ENCODE measurements at places on chromosomes 5 and 9.

DNA sequence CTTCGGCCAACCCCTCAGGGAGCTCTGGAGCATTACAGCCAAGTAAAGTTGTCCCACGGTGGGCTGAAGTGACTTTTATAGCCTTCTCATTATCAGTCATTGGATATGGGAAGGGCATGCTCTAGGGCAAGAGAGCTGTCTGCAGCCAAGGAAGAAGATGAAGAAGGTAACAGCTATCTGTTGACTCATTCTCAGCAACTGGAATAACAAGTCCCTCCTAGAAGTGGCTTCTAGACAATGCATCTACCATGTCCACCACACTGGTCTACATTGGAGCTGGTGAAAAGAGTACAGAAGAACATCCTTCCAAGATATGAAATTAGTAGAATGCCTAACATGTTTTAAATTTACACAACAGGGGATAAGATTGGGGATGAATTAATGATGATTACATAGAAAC, 524.2 kb downstream of the ACTL7B start:
- no peak for DNase-seq
- no peaks in the 10 kb centered on the region for H3K27me3 ChIP-seq
- peaks cover 2% of the 10 kb centered on the region for H3K4me1 ChIP-seq
- H3K4me3 ChIP-seq: no peak overlapping the region

DNA sequence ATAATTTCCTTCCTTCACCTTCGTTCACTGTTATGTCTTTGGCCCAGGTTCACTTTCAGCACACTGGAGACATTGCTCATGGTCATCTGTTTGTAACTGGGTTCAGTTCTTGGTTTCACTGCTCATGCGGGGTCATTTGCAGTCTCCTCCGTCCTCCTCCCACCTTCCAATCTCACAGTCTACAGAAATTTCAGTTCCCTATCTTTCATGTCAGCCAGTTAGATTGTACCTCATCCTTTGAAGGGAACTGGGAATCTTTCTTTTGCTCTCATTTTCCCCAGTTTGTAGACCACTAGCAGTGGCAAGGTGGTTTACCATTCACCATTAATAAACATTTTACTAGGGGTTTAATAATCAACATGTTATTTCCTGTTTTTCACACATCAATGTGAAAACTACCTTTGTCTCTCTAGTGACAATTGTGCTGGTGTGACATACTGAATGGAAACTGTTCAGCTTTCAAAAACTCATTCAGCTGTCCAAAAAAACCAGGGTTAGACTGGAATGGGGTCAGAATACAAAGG, 100.9 kb upstream of the IL6ST start:
- no peak overlapping the region for H3K4me3 ChIP-seq
- DNase-seq: no peak
- H3K36me3 ChIP-seq: no peaks in the 10 kb centered on the region
- peaks cover 7% of the 10 kb centered on the region for H3K4me1 ChIP-seq
- no peak overlapping the region for H3K27ac ChIP-seq

DNA sequence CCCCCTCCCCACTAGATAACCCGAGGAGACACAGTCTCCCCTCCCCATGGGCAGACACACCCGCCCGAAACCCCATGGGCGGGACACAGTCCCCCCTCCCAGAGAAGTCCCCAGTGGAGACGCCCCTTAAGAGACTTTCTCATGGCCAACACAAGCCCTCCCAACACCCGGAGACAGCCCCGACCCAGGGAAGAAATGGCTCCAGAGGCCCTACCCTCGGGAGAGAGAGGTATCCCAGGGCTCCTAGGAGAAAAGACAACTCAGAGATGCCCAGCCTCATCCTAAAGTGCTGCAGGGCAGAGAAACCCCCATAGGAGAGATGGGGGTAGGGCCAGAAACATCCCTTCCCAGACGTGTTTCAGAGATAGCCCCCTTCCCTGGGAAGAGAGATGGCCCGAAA, 27.4 kb downstream of the PCDH1 start:
- H3K4me1 ChIP-seq: peaks cover 21% of the 10 kb centered on the region
- peak overlapping the region; percentile 52 for H3K27ac ChIP-seq
- H3K36me3 ChIP-seq: peaks cover 9% of the 10 kb centered on the region
- DNase-seq: no peak
- no peaks in the 10 kb centered on the region for H3K27me3 ChIP-seq

DNA sequence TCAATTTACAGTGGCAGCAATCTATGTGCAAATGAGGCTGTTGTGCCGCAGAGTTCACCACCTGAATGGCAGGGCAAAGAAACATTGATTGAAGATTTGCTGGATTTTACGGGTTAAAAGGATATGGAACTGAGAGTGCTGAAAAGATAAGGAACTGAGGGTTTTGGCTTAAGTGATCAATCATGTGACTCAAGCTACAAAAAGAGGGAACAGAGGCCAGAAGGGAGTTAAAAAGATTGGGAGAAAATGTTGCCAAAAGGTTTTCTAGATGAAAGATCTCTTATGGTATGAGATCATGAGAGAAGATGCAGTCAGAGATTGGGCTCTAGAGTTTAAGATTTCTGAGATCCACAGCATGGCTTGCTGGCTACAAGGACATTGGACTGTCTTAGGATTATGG, 7.9 kb upstream of the RIMOC1 start:
- H3K4me1 ChIP-seq: no peaks in the 10 kb centered on the region
- peaks cover 21% of the 10 kb centered on the region for H3K27me3 ChIP-seq
- H3K36me3 ChIP-seq: no peaks in the 10 kb centered on the region
- DNase-seq: no peak
- no peak overlapping the region for H3K4me3 ChIP-seq
- no peak overlapping the region for H3K27ac ChIP-seq

DNA sequence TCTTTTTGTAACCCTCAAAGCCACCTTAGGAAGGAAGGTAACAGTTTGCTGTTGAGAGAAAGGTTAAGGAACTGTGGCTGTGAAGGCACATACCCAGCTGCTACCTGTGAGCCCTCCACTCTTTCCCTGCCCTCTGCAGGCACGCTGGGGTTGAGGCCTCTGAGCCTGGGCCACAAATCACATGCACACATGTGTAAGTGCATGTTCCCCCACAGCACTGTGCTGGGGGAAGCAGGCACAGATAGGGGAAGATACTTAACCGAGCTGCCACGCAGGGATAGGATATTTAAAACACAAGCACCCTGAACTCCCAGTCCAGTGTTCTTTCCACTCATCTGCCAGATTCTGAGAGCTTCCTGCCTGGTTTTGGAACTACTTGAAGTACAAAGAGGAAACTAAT, 18.1 kb downstream of the LARP1 start:
- no peaks in the 10 kb centered on the region for H3K27me3 ChIP-seq
- DNase-seq: no peak
- H3K4me3 ChIP-seq: no peak overlapping the region
- peaks cover 23% of the 10 kb centered on the region for H3K4me1 ChIP-seq

DNA sequence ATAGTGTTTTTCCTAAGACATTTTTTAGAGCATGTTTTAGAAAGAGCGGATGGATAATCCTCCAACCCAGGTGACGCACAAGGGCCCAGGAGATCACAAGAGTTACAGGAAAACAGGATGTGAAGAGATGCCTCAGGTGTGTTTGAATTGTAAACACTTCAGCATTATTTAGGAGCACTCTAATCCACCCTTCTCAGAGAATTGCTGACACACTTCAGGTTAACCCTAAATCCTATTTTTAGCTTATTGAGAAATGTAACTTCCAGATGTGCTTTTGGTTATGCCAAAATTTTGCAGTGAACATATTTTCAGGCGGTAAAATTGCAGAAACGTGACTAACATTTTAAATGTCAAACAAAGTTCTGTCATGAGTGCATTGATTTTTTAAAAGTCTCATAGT, 755.4 kb upstream of the CTNND2 start:
- no peak for DNase-seq
- no peaks in the 10 kb centered on the region for H3K36me3 ChIP-seq
- no peaks in the 10 kb centered on the region for H3K27me3 ChIP-seq
- H3K4me1 ChIP-seq: no peaks in the 10 kb centered on the region
- no peak overlapping the region for H3K27ac ChIP-seq

- no peaks in the 10 kb centered on the region for H3K4me1 ChIP-seq
- H3K27ac ChIP-seq: no peak overlapping the region
- no peak overlapping the region for H3K4me3 ChIP-seq
- DNase-seq: peak; percentile 12
Measured at GRCh38 chr9:88658311-88658822, 123.4 kb downstream of the NXNL2 start.

DNA sequence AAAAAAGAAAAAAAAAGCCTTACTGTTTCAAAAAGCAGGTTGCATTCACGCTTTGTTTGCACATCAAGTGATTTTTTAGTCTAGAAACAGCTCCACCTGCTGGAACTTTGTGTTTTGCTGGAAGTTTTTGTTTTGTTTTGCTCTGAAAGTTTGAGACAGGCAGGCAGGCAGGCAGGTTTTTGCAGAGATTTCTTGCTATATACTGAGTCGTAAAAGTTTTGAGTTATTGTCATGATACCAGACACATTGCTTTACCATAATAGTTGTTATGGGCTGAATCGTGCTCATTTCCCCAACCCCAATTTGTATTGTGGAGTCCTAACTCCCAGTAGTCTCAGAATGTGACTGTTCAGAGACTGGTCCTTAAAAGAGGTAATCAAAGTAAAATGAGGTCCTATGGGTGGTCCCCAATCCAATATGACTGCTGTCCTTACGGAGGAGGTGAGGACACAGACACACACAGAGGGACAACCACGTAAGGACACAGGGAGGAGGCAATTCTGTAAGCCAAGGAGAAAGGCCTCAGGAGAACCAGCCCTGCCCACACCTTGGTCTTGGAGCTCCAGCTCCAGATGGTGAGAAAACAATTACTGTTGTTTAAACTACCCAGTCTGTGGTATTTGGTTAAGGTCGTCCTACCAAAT, 20.9 kb downstream of the OR2Y1 start:
- H3K27ac ChIP-seq: no peak overlapping the region
- no peaks in the 10 kb centered on the region for H3K4me1 ChIP-seq
- H3K36me3 ChIP-seq: no peaks in the 10 kb centered on the region

- H3K36me3 ChIP-seq: no peaks in the 10 kb centered on the region
- H3K4me1 ChIP-seq: no peaks in the 10 kb centered on the region
- no peak for DNase-seq
- no peak overlapping the region for H3K4me3 ChIP-seq
- H3K27ac ChIP-seq: no peak overlapping the region
Measured at GRCh38 chr5:90866333-90866732, 307.7 kb downstream of the ADGRV1 start.

GRCh38 chr9:124399323-124399967, 15.8 kb downstream of the PSMB7 start:
- H3K36me3 ChIP-seq: peaks cover 49% of the 10 kb centered on the region
- no peaks in the 10 kb centered on the region for H3K27me3 ChIP-seq
- no peaks in the 10 kb centered on the region for H3K4me1 ChIP-seq
- no peak for DNase-seq
- no peak overlapping the region for H3K4me3 ChIP-seq

DNA sequence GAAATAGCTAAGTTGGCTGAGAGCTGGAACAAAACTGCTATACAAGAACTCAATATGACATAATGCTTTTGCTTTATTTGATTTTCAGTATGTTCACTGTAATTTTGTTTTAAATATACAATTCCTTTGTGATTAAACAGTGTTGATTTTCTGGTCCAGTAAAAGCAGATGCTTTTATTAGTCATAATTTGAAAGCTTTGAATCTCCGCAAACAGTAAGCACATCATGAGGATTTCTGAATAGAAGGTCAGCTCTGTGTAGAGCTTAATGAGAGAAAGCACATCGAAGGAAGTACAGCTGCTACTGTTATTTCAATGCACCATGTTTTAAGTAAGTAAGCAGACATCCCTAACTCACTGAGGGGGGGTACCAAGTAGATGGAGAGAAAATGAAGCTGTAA, 701.3 kb upstream of the ACO1 start:
- no peaks in the 10 kb centered on the region for H3K4me1 ChIP-seq
- no peak overlapping the region for H3K4me3 ChIP-seq
- H3K27ac ChIP-seq: no peak overlapping the region
- no peaks in the 10 kb centered on the region for H3K36me3 ChIP-seq
- no peaks in the 10 kb centered on the region for H3K27me3 ChIP-seq

DNA sequence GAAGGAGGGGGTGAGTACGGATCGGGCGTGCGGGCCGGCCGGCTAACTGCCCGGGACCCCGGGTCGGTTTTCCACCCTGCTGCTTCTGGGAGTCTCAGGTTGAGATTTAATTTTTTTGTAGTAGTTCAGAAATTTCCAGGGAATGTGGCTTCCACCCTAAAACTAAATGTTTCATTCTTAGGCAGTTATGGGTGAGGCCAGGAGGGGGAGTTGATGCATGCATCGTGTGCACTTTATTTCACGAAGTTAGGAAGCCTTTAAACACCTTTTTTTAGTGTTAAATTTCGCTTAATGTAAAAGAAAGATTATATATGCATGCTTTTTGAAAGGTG, 905 bp downstream of the CDK9 start:
- H3K4me3 ChIP-seq: peak overlapping the region; percentile 98
- DNase-seq: no peak
- H3K27me3 ChIP-seq: peaks cover 6% of the 10 kb centered on the region
- peaks cover 46% of the 10 kb centered on the region for H3K36me3 ChIP-seq
- H3K27ac ChIP-seq: peak overlapping the region; percentile 97

GRCh38 chr9:117622347-117622746, 81.9 kb upstream of the TLR4 start:
- H3K4me3 ChIP-seq: no peak overlapping the region
- DNase-seq: no peak
- H3K4me1 ChIP-seq: no peaks in the 10 kb centered on the region
- no peaks in the 10 kb centered on the region for H3K27me3 ChIP-seq
- H3K27ac ChIP-seq: no peak overlapping the region

GRCh38 chr5:97243353-97243752, 60.3 kb upstream of the RIOK2 start:
- no peak overlapping the region for H3K4me3 ChIP-seq
- DNase-seq: peak; percentile 42
- no peak overlapping the region for H3K27ac ChIP-seq
- no peaks in the 10 kb centered on the region for H3K4me1 ChIP-seq
- H3K27me3 ChIP-seq: no peaks in the 10 kb centered on the region

DNA sequence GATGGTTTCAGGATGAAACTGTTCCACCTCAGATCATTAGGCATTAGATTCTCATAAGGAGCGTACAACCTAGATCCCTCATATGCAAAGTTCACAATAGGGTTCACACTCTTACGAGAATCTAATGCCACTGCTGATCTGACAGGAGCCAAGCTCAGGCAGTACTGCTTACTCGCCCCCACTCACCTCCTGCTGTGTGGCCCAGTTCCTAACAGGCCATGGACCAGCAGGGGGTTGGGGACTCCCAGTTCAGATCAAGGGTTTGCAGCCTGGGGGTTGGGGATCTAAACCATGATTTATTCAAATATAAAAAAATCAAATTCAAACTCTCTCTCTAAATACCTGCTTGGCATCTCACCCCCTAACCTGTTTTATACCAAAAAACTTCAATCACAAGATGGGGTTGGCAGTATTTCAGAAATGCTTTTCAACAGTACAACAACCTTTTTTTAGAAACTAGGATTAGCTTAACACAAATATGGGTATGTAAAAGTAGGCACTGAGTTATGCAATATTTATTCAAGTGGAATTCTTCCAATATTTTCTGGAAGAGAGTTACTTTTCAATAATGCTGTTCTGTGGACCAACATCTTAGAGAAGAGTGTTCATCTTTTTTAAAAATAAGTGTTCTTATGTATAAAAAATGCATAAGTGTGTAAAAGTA, 30.1 kb upstream of the SLC12A2 start:
- no peak overlapping the region for H3K4me3 ChIP-seq
- no peaks in the 10 kb centered on the region for H3K27me3 ChIP-seq
- H3K4me1 ChIP-seq: no peaks in the 10 kb centered on the region
- DNase-seq: no peak

GRCh38 chr5:83434946-83435345, 36.6 kb upstream of the VCAN start:
- H3K36me3 ChIP-seq: no peaks in the 10 kb centered on the region
- no peak overlapping the region for H3K27ac ChIP-seq
- no peaks in the 10 kb centered on the region for H3K4me1 ChIP-seq
- DNase-seq: no peak

Measured in large intestine (tissue), 12 donors.